ENCODE measurements at places on chromosomes 4 and X.

GRCh38 chrX:122500556-122500955 lies 683.5 kb upstream of the GRIA3 start:
- peak; percentile 4 for DNase-seq

- DNase-seq: peak; percentile 67
Observed at GRCh38 chrX:132270699-132271098, 51.5 kb upstream of the RAP2C start.

GRCh38 chr4:85932500-85933290 lies 427.2 kb downstream of the MAPK10 start:
- DNase-seq: peak; percentile 65

DNA sequence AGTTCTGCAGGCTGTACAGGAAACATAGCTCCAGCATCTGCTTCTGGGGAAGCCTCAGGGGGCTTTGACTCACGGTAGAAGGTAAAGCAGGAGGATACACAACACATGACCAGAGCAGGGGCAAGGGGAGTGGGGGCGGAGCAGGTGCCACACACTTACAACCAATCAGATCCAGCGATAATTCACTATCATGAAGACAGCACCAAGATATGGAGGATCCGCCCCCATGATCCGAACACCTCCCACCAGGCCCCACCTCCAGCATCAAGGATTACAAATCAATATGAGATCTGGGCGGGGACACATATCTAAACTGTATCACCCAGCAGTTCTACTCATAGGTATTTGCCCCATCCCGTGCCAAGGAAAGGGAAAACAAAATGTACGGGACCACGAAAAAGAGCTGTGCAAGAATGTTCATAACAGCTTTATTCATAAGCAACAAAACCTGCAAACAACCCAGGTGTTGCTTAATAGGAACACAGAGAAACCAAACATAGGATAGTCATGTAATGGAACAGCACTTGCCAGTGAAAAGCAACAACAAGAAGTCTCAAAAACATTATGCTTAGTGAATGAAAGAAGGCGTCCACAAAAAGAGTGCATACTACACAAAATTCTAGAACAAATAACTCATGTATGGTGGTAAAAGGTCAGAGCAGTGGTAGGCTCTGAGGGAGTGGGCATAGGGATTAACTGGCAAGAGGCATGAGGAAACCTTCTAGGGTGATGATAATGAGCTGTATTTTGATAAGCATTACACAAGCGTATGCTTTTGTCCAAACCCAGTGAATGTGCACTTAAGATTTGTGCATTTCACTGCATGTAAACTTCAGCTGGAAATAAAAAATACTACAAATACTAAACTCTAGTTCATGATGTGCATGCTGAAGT lies 130.9 kb upstream of the FAM9B start:
- DNase-seq: no peak

GRCh38 chr4:82706349-82707000 lies 92.1 kb downstream of the SCD5 start:
- DNase-seq: no peak

DNA sequence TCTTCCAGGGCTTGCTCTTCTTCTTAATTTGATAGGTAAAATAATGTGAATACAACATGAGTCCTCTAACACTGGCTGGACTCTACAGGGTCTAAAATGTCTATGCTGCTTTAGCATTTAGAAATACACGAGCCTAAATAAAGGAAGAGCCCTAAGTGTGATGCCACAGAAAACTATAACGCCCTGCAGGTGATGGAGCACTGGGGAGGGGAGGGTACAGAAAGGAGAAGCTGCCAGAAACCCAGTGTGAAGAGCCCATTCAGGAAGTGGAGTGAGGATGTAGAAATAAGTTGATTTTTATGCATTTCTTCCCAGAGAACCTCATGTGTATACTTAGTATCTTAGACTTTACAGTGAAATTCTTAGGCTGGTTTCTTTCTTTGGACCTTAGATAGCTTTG lies 83.4 kb downstream of the TNIP2 start:
- no peak for DNase-seq

DNA sequence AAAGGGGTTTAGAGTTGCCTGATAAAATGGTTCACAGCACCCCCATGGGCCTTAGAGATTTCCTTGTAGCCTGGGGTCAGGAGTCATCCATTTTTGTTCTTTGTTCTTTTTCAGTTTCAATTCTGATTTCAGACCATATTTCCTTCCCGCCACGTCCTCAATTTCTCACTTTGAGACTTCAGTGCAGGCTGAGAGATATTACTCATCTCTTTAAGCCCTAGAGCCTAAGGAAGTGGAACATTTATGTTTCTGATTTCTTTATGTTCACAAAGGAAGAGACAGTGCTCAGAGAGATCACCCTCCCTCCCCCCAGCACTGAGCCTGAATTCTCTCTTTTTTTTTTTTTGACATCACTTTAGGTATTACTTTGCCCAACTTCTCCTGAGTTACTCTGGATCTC lies 56.3 kb downstream of the MSN start:
- peak; percentile 49 for DNase-seq

DNA sequence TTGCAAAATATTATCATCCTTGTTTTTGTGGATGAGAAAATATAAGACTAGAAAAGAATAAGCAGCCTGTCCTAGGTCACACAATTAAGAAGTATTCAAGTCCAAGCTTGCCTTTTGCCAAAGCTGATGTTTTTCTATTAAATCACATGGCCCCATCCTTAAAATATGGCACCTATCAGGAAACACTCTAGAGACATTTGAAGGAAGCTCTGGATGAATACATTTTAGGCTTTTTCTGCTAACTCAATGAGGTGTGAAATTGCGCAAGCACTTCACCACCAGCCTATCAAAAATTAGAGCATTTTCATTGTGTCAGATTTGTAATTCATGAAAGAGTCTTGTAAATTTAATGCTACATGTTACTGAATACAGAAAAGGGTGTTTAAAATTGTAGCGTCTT lies 251.1 kb upstream of the MAD2L1 start:
- no peak for DNase-seq

DNA sequence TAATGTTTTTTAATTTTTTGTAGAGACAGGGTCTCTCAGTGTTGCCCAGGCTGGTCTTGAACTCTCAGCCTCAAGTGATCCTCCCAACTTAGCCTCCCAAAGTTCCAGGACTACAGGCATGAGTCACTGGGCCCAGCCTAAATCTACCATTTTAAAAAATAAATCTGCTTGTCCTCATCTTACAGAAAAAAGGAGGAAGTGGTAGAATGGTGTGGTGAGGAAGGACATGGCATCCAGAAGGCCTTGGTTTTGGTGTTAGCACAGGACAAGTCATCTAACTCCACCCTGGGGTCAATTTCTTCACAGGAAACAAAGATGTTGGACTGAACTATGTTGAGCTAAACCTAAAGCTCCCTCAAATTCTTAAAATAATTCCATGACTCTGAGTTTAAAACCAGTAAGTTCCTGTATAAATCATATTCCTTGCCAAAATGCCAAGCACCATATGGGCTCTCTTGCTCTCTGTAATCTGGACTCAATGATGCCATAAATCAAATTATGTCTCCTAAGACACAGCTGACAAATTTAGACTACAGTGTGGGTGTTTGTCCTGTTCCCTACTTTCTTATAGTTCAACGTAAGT lies 253.9 kb upstream of the NOCT start:
- peak; percentile 59 for DNase-seq

DNA sequence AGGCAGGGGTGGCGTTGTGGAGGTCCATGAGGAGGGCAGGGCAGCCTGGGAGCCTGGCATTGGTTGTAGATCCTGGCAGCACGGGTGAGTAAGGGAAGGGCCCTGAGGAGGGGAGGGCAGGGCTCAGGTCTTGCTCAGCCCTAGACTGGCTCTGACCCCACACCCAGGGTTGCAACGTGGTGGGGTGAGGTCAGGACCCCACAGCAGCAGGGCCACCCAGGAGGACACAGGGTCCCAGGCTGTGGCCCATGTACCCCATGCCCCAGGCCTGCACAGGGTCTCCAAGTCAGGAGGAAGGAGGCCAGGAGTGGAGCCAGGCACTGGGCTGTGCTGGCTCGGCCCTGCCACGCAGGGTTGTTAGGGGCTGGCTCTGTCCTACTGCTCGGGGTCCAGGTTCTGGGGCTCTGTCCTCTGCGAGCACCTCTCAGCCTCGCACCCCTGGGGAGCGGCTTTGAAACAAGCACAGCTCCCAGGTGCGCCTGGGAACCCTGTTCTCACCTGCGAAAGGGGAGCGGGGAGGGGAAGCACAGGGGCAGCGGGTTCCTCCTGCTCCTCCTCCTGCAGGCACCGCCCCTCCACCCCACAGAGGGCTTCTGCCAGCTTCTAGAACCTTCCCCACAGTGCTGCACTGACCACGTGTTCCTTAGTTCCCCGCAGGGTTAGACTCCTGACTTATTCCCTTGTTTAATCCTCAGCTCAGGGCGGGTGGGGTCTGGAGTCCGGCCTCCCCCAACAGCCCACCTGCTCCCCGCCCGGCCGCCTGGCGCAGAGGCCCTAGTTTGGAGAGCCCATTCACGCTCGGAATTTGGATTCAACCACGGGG lies 20.4 kb downstream of the MSANTD1 start:
- DNase-seq: no peak

DNA sequence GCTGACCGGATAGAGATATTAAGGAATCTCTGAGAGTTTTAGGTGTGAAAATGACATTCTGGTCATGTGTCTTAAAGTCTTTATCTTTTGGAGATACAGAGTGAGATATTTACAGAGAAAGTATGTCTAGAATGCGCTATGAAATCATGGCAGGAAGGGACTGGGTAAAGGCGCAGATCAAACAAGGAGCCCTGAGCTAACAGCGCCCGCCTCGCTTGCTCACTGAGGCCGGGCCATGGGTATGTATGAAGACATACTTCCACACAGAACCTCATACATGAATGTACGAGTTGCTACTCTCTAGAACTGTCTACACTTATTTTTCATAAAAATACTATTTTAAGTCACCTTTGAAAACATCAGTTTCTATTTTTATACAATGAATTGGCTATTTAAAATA lies 20.0 kb downstream of the FAM53A start:
- no peak for DNase-seq

- peak; percentile 36 for DNase-seq
Observed at GRCh38 chr4:176498617-176499256, 179.0 kb downstream of the SPCS3 start.

DNA sequence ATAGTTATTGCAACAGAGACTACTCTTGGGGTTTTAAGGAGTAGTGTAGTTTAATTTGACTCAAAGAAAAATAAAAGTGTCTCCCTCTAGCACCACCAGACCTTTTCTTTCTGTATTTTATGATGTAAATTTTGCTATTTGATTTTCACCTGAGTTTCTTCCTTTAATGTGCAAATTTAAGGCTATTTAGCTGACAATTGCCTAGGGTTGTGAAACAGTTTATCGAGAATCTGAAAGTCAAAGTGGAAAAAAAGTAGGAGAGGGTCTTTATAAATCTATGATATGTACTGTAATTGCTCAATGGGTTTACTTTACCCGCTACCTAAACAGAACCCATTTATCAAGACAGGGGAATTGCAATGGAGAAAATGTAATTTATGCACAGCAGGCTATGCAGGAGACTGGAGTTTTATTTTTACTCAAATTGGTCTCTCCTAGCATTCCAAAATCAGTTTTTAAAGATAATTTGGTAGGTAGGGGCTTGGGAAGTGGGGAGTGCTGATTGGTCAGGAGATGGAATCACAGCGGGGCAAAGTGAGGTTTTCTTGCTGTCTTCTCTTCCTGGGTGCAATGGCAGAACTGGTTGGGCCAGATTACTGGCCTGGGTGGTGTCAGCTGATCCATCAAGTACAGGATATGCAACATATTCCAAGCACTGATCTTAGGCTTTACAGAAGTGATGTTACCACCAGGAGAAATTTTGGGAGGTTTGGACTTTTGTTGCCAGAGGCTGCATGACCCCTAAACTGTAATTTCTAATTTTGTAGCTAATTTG lies 228.6 kb upstream of the TACR3 start:
- DNase-seq: no peak

DNA sequence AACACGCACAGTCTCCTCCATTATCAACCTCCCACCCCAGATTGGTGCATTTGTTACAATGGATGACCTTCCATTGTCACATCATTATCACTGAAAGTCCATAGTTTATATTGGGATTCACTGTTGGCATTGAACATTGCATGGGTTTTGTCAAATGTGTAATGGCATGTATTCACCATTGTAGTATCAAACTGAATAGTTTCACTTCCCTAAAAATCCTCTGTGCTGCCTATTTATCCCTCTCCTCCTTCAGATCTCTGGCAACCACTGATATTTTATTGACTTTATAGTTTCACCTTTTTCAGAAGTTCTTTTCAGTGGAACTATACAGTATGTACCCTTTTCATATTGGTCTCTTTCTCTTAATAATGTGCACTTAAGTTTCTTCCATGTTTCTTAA lies 1565.4 kb downstream of the PCDH18 start:
- DNase-seq: no peak

DNA sequence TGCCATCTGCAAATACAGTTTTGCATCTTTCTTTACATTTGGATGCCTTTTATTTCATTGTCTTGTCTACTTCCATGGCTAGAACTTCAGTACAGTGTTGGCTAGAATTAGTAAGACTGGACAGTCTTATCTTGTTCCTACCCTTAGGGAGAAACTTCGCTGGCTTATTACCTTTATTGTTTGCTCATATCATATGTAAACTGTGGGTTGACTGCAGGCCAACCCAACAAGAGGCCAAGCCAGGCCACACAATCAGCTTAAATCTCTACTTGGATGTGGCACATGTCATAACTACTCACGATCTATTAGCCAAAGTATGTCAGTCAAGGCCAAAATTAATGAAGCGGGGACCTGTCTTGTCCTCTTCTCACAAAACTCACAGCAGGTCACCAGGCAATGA lies 144.1 kb downstream of the THOC2 start:
- no peak for DNase-seq

DNA sequence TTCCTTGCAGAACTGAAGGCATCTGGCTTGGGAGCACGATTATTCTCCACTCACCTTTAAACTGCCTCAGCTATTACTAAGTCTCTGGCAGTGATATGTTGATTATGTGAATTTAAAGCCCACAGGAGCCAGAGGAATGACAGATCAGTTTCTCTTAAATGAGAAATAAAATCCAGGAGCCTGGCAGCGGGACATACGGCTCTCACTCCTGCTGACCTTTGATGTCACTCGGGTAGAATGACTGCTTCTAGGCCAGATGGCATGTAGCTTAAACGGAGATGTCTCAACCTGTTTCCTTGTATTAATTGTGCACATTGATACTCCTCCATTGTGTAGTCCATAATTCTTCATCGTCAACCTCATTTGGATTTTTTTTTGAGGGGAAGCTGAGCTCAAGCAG lies 4.0 kb upstream of the CBLL2 start:
- no peak for DNase-seq

DNA sequence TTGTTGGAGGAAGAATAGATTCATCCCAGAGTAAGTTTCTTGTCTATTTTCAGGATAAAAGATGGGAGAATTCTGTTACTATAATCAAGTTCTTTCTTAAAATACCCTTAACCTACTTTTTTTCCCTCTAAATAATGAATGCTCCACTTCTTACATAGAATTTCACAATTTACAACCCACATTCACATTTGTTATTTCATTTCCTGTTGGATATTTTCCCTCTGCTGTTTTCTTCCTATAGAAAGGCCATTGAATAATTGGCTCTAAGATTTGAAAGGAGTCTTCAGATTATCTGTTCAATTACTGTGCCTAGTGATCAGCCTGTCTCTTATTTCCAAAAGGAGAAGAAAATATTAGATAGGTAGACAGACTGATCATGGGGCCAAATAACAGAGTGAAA lies 79.7 kb downstream of the CPE start:
- no peak for DNase-seq

GRCh38 chr4:155600244-155600643 lies 66.4 kb upstream of the GUCY1A1 start:
- peak; percentile 42 for DNase-seq
